ENCODE measurements at places on chromosomes 11 and 22.

DNA sequence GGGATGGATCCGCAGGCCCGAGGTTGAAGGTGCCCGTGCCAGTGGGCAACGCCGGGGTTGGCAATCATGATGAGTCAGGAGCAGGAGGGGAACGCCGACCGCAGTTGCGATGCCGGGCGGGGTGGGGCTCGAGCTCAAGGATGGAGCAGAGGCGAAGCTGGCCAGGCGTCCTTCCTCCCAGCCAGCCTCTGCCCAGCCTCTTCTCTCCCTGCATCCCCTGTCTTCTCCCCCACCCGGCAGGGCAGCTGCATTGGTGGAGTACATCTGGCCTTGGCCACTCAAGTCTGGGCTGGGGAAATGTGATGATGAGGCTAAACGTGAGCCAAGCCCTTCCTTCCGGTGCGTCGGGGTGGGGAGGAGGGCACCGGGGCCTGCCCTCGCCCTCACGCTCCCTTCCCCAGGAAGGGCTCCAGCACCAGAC, 3.9 kb downstream of the IFITM10 start:
- DNase-seq = no peak

- no peak for DNase-seq
These were observed 5.8 kb downstream of the RNF214 start for GRCh38 chr11:117238221-117238620.

GRCh38 chr11:119612814-119613213, 116.2 kb downstream of the NECTIN1 start:
- DNase-seq = no peak

DNA sequence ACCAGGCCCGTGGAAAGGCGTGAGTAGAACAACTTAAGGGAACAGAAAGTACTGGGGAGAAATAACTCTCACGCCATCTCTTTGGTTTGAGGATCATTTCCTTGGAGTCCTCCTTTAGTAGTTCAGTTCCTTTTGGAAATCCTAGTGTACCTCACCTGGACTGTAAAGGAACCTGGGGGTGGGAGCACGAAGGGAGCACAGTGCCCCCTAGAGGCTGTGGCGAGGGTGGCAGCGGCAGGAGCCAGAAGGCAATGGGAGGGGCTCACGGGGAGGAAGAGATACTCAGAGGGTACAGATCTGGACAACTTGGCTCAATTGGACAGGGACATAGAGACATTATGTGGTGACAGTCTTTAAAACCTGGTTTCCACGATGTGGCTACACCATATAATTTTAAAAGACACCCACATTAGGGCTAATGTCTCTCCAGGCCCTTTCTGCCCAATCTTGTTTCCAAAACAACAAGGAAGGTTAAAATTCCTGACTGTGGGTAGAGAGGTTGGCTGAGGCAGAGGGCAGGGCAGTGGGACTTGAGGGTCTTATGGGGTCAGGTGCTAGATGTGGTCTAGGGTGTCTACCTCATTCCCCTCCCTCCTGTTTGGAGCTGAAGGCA, 87.0 kb downstream of the CSNK2A3 start:
- DNase-seq = peak; percentile 35

DNA sequence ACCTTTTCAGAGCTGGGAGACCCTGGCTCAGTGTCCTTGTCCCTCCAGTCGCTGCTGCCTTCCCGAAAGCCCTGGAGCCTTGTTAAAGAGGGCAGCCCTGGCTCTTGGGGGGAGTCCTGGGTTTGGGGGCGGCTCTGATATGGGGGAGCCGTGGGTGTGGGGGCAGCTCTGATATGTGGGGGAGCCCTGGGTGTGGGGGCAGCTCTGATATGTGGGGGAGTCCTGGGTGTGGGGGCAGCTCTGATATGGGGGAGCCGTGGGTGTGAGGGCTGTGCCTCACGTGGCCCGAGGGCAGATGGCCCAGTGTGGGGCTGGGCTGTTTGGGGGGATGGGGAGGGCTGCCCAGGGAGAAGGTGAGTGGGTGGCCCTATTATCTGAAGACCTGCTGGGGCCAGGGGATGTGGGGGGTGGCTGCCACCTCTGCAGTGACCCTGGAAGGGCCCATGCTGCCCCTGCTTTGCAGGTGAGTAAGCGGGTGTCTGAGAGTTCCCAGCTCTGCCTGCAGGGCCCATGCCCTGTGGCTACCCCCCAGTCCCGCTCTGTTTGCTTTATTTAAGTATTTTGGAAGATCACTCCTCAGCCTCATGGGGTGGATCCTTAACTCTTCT, 30.9 kb upstream of the GRAMD4 start:
- no peak for DNase-seq

DNA sequence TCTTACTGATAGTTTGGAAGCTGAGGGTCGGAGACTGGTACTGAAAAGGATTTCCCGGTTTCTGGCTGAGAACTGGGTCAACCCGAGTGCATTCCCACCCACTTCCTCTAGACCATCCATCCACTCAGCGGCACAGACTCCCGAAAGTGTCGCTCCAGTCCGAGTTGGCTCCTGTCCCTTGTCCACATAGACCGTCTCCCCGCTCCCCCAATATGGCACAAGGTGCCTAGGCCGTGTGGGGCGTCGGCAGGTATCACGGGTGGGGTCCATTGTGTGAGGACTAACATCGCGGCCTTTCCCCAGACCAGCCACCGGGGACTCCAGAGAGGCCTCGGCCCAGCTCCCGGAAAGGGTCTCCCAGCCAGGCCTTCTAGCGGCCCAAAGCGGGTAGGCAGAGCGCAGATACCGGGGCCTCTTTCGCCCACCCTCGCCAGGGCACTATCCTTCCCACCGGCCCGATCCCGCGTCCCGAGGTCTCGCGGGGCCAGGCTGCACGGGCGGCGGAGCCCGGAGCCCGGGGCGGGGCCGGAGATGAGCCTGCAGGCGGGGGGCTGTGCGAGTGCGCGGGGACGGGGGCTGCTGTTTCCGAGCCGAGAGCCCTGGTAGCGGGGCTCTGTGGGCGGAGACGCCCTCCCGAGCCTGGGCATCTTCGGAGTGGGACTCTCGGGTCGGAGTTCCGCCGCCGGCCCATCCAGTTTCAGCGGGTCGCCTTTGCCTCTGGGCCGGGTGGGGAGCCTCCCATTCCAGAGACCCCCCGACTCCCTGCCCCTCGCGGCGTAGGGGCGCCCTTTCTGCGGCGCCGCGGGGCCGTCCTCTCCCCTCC, 21.1 kb downstream of the SERPINH1 start:
- peak; percentile 49 for DNase-seq
